ENCODE measurements at places on chromosomes 2 and 18.

DNA sequence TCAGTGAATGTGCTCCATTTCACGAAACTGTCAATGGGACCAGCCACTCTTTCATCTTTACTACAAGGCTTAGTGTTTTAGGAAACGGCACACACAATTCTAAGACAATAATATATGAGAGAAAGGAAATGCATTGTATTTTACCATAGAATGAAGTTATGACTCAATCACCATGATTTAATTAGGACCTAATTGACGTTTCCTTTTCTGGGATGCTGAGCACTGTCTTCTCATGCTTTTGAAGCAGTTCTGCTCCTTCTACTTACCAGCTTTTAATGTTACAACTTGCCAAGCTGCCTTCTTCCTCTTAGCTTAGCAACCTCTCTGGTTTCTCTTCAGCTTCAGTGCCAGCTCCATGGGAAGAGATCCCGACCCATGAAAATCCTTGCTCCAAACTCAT, 94.3 kb upstream of the SERPINE2 start:
- no peak for DNase-seq

DNA sequence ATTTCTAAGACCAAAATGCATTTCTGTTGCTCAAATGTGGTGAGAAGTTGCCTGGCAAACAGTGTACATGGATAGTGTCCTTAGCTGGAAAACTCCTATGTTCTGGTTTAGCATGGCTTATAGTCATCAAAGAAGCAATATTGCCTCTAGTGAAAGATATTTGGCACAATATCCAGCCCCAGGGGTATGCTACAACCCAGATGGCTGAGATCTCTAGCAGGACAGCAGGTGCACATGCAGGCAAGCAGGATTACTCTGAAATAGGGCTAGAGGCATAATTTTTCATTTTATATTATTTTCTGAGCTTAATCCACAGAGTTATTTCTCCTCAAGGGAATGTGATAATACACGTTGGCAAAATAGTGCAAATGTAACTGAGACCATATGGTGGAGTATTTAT, 34.0 kb downstream of the CCDC195 start:
- no peak for DNase-seq

DNA sequence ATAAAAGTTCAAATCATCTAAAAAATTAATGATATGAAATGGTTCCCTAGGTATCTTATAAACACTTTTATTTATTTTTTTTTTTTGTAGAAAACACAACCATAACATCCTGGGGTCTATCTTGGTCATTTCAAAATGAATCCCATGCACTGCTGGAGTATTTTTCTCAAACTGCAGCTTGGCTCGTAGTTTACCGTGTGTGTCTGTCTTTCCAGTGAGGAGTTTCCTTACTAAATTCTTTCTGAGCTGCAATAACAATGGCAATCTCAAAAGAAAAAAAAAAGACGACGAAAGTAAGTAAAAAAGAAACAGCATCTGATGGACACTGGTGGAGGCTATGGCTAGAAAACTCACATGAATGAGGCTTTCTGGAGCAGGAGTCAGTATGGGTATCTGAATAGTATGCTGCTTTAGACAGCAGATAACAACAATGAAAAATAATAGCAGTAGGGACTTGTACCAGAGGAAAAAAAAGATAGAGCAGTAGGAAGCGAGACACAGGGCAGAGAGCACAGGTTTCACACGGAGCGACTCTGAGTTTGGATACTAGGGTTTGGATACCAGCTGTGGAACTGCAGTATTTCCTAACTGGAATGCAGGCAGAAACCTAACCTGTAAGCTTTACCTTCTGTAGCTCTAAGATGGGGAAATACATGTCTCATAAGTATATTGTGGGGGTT, 43.5 kb downstream of the CALCRL start:
- DNase-seq: no peak

DNA sequence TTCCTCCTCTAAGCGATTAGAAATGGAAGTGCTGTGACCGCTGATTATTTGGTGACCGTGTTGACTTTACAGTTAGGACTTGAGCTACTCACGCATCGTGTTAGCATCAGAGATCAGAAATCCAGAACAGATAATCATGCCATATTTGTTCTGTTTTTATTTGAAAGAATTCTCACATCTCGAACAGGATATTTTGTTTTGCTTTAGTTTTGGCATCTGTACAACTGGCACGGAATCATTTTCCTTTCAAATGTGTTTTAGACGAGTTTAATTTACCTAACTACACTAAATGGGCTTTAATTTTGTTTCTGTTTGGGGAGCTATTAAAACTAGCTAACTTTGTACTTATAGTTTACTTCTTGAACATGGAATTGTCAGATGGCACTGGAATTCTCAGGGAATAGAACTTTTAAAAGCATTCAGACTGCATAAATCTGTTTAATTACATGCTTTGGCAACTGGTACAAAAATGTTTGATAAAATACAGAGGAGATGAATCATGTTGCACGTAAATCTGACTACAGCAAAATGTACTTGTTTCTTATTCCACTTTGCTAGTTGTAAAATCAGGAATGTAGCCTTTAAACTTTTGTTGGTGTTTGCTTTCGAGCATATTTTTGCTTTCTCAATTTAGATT, 1.4 kb downstream of the ITPRID2 start:
- DNase-seq: peak; percentile 19

GRCh38 chr18:21502661-21503060, 97.8 kb downstream of the ESCO1 start:
- DNase-seq: no peak

Measured in astrocyte of the cerebellum (primary cell).